ENCODE measurements at places on chromosomes 11 and 22.

GRCh38 chr22:22786301-22787115 is 101.1 kb upstream of the IGLL5 start:
- DNase-seq: no peak

- DNase-seq: no peak
Observed at GRCh38 chr11:62169935-62170334, 20.1 kb upstream of the SCGB1D1 start.

- no peak for DNase-seq
Observed at GRCh38 chr11:131311776-131312514, 58.5 kb upstream of the NTM start.

DNA sequence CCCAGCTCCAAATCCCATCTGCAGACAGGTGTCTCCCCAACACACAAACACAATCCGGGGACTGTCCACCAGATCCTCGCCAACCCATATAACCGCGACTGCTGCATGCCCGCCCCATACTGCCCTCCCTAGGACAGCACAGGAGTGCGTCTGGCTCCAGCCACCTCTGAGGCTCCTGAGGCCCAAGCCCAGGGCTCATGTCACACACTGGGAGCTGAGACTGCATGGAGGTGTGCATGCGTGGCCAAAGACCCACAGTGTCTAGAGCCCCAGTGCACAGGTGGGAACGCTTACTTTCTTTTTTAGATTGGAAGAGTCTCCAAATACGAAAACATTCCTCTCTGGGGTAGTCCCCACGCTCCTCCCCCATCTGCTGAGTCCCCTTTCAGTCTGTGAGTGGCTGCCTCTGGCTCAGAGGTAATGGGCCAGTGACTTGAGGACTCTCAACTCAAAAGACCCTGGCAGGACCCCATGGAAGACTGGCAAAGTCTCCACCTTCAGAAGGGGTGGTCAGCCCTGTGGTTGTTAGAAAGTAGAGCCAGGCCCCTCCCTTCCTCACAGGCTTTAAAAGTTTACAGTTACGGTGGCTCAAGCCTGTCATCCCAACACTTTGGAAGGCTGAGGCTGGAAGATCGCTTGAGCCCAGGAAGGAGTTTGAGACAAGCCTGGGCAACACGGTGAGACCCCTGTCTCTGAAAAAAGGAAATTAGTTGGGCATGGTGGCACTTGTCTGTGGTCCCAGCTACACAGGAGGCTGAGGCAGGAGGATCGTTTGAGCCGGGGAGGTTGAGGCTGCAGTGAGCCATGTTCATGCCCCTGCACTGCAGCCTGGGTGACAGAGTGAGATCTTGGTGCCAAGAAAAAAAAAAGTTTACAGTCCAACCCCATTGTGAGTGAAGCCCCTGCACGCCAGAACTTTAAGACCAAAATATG is 2.3 kb downstream of the CBX7 start:
- DNase-seq: peak; percentile 50

GRCh38 chr22:45684169-45684568 is 12.5 kb downstream of the ATXN10 start:
- DNase-seq: no peak

- no peak for DNase-seq
Observed at GRCh38 chr11:1203505-1204271, 19.2 kb upstream of the MUC5B start.

- DNase-seq: no peak
Observed at GRCh38 chr22:17162731-17163130, 3.7 kb upstream of the HDHD5 start.

- DNase-seq: no peak
Observed at GRCh38 chr11:106446302-106446701, 368.8 kb downstream of the AASDHPPT start.

DNA sequence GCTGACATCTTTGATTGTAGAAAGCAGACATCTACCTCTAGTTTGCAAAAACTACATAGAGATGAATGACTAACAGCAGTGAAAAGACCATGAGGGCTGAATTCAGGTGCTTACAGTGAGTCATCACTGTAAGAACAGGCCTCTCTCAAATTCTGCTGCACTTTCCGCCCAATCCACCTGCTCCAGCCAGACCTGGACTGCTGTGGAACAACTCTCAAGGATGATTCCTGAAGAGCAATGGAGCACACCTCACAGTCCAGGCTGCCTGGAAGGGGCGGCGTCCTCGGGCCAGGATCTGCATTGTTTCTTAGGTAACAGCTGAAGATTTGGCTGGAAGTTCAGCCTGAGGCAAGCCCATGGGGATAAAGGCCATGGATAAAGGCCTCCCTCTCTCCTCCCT is 15.1 kb downstream of the APOL2 start:
- no peak for DNase-seq

GRCh38 chr22:34829485-34829884 is 236.5 kb upstream of the ISX start:
- DNase-seq: no peak

DNA sequence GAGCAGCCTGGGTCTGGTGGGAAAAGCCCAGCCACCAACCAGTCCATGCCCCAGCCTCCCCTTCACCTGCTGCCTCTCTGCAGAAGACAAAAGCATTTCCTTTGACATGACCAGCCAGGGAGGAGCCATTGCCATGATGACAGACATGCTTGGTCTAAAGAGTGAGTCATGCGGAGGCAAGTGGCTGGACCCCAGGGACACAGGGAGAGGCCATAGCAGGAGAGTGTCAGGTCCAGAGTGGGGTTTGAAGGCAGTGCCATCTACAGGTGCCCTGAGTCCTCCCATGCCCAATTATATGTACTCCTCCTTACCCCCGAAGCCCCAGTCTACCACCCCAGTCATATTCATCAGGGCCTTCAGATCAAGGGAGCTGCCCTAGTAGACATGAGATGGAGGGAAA is 67.4 kb downstream of the SCN3B start:
- no peak for DNase-seq

DNA sequence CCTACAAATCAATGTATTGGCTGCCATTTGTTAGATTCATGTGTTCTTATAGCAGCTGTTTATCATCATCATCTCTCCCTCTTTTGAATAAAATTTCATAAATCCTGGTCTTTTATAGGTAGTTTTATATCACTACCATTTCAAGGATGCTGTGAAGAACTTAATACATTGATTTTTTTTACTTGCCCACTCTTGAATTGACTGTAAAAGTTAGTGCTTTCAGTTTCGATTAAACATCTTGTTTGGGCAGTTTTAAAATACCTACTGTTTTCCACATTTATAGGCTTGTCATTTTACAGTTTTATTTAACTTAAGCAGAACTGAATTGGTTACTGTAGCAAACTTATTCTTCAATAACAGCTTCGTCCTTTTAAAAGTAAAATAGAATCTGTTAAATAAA is 59.5 kb downstream of the TTC17 start:
- DNase-seq: no peak

DNA sequence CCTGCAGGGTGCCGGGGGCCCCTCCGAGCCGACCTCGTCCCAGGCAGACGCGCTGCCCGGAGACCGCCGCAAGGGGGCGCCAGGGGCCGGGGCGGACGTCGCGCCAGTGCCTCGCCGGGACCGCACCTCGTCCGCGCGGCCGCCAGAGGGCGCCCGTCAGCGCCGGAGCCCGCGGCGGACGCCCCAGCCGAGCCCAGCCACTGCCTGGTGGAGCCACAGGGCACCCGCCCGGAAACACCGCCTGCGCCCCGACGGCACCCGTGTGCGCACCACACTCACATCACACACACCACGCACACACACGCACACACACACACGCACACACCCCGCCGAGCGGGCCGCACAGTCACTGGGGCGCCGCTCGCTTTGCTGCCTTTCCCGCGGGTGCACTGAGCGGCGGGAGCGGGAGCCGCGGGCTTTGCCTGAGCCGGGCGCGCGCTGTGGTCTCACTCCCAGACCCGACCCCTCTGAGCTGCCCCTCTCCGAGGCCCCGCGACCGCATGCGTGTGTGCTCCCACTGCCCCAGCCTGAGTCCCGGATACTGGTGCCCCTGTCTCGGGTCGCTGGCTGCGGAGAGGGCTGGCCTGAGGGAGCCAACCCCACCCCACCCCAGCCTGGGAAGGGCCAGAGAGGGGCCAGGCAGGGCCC is 449.3 kb downstream of the OPCML start:
- peak; percentile 83 for DNase-seq

DNA sequence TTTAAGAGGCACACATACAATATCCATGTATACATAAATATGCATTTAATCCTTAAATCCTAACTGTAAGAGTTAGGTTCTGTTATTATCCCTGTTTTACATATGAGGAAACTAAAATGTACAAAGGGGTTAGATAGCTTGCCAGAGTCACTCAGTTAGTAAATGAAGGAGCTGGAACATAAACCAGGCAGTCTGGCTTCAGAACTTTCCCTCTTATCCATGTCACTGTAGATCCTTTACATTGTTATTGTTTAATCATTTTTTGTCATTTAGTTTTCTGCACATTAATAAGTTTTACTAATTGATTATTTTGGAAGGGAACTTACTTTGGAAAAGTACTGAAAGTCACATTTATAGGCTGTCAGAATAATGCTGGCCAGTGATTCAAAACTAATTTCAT is 282.4 kb downstream of the TMEM135 start:
- DNase-seq: no peak

- DNase-seq: peak; percentile 89
Observed at GRCh38 chr22:39559456-39560105, 11.0 kb upstream of the CACNA1I start.

DNA sequence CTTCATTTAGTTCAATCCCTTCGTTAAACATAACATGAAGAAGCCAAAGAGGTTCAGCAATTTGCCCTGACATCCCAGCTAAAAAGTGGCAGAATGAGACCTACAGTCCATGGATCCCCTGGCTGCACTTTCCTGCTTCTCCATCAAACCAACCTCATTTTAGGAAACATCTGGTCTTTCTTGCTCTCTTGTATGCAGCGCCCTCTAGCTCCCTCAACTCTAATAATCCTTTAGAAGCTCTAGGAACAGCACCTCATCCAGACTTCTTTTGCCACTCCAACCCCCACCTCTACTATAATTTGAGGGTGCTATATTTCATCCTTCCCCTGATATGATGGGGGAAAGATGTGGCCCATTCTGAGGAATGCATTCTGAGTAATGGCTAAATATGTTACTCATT is 7.4 kb downstream of the CNTF start:
- DNase-seq: peak; percentile 86

GRCh38 chr11:3613998-3614741 is 27.6 kb downstream of the ART5 start:
- DNase-seq: no peak

DNA sequence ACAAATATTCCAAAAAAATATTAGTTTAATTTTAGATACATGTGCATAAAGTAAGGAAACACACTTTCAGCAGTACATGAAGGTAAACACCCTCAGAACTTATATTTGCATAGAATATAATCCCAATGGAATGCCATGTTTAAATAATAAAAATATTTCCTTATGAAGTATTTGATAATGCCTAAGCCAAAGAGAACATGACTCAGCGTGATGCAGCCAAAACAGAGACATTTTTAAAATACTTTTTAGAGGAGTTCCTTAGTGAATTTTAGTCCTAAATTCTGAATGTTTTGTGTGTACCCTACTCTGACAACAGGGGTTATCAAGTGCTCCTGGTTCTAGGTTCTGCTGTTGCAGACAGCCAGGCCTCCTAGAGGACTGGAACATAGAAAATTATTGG is 39.1 kb upstream of the POU2AF2 start:
- no peak for DNase-seq

- DNase-seq: peak; percentile 81
Observed at GRCh38 chr11:59173080-59173963, 1.4 kb downstream of the DTX4 start.

DNA sequence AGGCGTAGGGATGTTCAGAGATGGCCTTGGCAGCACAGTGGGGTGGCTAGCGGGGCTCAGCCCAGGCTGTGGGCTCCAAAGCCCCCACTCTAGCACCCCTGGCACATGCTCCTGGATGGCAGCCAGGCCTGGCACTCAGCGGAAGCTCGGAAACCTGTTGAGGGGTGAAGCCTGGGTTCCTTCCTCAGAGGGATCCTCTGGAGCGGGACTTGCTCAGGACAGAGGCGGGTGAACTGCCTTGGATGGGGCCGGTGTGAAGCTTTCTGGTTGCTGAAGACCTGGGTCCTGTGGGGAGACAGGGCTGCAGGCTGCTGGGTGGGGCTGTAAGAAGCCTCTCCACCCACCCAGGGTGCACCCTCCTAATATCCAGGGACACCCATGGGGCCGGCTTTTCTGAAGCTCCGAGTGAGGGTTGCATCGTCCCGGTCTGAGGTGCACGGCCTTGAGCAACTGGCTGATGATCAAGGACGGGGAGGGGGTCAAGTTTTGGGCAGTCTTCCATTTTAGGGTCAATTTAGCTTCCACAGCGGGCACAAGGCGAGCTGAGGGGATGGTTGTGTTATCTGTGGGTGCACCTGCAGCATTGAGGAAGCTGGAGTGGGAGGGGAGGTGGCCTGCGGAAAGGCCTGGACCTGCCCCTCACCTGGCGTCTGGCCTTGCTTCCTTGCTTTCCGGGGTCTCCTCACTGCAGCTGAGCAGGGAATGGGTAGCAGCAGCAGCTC is 5.2 kb downstream of the MRGPRE start:
- no peak for DNase-seq

GRCh38 chr22:40479126-40479800 is 108.9 kb downstream of the SGSM3 start:
- no peak for DNase-seq

GRCh38 chr11:121497176-121497998 is 44.6 kb upstream of the SORL1-AS1 start:
- DNase-seq: peak; percentile 28

DNA sequence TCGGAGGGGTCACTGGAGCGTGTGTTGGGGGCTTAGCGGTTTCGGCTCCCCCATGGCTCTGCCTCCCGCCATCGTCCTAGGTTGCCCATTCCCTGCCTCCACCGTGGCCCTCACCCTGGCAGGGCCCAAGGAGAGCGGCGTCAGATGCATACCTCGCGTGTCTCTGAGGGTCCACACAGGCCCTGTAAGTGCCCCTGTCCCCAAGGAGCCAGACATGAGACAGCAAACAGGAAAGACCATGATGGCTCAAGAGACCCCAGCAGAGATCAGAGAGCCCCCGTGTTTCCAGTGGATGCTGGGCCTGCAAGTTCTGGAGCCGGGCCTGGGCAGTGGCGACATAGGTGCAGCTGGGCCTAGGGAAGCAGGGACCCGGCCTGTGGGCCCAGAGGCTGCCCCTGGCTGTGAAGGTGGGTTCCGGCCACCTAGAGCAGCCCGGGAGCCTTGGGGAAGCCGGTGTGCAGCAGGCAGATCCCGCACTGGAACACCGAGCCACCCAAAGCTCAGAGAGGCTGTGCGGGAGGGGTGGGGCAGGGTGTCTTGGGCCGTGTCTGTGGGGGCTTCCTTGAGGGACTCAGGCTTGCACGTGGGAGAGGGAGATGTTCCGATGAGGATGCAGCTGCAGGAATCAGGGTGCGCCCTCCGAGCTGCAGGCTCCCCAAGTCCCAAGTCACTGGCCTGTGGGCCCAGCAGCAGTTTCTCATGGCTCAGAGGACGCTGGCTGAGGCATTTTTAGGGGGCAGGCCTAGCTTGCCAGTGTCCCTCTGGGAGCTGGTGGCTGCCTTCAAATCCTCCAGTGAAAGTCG is 126.4 kb downstream of the KCNQ1OT1 start:
- DNase-seq: no peak

GRCh38 chr22:32013200-32013599 is 29.9 kb upstream of the SLC5A1 start:
- DNase-seq: no peak
